HL-60 (cell line): ENCODE measurements at places on chromosomes 1 and 21.

- DNase-seq: no peak
Measured at GRCh38 chr21:38460171-38460742, 38.0 kb downstream of the ERG start.

- no peak for DNase-seq
Measured at GRCh38 chr1:193069748-193070385, 10.5 kb downstream of the RO60 start.

DNA sequence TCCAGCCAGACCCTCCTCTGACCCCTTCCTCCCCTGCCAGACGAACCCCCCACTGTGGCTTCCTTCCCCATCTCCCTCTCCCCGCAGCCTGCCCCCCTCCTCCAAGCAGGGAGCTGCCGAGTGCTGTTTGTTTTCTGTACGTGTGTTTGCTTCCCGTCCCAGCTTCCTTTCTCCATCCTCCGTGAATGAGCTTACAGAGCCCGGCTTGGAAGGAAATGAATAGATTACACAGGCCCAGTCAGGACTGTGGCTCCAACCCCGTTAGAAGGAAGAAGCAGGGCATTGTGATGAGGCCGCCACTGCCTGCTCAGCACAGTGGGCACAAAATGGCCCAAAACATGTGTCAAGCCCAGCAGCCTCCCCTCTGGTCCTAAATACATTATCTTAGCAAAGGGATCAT is 123.2 kb downstream of the IGSF21 start:
- DNase-seq: no peak

DNA sequence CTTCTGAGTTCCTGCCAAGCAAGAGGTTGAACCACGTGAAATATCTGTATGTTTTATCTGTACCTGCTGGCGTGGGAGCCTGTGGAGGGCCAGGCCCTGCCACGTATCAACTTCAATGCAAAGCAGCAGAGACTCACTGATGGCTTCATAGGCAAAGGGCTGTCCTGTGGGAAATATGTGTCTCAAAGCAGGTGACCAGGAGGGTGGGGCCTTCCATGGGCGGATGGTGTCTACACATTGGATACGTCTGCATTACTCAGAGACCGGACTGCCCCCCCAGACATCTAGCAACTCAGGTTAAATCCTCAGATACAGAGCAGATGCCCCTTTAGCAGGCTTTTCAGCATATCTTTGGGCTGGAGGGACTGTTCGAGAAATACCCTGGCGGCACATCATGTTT is 210.8 kb upstream of the C1orf174 start:
- DNase-seq: no peak

GRCh38 chr1:202247837-202248795 is 54.5 kb downstream of the LGR6 start:
- no peak for DNase-seq

DNA sequence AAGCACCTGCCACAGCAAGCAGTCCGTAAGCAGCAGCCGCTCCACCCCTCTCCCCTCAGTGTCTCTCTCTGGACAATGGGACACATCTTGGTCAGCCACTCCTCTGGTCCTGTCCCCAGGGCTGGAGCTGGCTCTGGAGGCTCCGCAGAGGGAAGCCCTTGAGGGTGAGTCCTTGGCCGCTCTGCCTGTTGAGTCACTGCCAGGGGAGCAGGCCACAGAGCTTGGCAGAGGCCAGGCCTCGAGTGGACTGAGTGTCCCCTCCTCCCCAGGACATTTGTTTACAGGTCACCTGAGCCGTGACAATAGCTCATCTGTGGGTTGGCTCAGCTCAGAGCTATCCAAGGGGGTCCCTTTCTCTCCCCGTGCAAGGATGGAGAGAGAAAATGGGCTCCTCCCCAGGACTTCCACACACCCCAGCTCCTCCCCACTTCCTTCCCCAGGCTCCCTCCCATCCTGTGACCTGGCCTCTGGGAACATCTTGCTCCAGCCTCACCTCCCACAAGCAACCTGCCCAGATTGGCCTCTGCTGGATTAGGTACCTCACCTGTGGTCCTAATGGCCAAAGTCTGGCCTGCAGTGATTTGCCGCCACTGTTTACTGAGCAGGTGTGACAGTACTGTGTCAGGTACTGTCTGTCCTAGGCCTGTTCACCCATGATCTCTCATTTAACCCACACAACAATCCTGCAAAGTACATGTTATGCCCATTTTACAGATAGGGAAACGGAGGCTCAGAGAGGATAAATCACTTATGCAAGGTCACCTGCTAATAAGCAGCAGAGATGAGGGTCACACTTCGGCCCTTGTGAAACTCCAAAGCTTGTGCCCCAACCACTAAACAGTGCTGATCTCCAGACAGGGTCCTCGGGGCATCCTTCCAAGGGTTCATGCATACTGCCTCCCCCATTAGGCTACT is 4.8 kb downstream of the FAM131C start:
- no peak for DNase-seq

- DNase-seq: no peak
Measured at GRCh38 chr1:20076710-20077461, 6.9 kb downstream of the PLA2G5 start.

GRCh38 chr1:5009376-5010065 is 355.1 kb downstream of the AJAP1 start:
- no peak for DNase-seq

DNA sequence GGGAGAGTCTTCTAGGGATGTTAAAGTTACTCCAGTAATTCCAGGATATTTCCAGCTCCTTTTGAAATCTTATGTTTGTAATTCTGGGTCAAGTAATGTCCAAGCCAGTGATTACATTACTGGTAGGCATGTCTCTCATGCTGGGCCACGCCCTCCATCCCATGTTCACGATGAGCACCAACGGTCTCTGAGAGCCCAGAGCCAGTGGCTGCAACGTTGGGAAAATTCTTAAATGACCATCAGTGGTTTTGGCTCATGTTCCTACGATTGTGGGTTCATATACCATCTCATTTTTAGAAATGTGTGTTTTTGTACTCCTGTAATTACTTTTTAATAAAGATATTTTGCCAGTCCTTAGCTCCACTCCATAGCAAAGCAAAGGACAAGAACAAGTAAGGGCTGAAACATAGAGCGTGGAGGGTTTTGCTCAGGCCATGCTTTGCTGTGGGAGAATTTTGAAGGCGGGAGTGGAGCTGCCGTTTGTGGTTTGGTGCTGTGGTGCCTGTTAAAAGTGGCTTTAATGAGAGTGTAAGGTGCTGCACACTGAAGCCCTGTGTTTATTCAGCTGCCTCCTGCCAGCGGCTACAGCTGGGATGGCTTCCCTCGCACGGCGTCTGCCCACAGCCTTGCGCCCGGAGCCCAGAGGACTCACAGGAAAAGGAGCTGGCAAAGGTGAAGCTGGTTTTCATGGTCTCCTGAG is 28.9 kb downstream of the VANGL1 start:
- no peak for DNase-seq

- DNase-seq: no peak
Measured at GRCh38 chr1:23470282-23471070, 13.5 kb downstream of the ASAP3 start.

- no peak for DNase-seq
Measured at GRCh38 chr1:211493133-211493871, 1.3 kb upstream of the RD3 start.

GRCh38 chr1:45458894-45459293 is 32.1 kb downstream of the TESK2 start:
- DNase-seq: no peak

DNA sequence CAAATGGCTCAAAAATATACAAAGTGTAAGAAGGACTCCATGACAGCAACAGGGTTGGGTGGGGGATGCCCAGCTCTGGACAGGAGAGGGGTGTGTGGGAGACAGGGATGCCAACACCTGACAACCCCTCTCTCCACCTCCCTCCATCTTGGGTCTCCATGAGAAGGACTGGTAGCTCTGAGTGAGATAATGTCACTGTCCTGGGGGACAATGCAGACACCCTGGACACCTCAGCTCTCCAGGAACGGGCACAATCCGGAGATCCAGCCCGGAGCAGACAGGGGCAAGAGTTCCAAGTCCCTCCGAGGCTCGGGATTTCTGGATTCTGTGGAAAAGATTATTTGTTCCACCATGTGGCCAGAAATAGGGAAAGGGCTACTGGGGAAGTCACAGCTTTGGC is 122.5 kb downstream of the GLIS1 start:
- DNase-seq: no peak
